T-helper 1 cell (primary cell): ENCODE measurements at places on chromosomes 6 and 20.

DNA sequence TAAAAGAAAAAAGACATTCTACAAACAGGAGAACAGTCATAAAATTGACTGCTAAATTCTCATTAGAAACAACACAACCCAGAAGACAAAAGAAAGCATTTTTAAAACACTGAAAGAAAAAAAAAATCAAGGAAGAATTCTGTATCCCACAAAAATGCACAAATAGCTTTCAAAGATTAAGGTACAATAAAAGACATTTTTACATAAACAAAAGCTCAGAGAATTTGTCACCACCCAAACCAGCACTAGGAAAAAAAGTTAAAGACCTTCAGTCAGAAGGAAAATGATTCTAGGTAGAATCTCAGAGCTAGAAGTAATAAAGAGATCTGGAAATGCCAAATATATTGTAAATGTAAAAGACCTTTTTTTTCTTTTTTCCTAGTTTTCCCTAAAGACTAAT is 252.4 kb downstream of the CLIC5 start:
- DNase-seq, result no peak

GRCh38 chr20:29740601-29740950 is 1516.9 kb upstream of the DEFB115 start:
- no peak for DNase-seq

DNA sequence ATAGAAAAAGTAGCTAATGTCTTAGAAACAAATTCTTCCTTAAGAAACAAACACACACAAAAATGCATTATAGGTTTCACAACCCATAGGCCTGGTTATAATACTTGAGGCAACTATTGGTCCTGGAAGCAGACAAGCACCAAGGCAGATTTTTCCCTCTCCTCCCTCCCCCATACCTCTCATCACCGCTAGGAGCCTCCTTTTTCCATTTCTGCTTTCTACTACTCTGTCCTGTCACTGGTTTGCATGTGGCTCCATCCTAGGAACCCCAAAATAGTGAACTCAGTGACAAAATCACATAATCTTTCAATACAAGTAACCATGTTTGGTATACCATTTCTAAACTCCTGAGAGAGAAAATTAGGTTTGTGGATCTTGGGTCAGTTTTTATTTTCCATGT is 66.1 kb downstream of the HMGCLL1 start:
- DNase-seq, result no peak

- DNase-seq, result no peak
These were observed 3.9 kb upstream of the MRGBP start for GRCh38 chr20:62792182-62792939.

- no peak for DNase-seq
These were observed 597.1 kb downstream of the KIF16B start for GRCh38 chr20:15976047-15976736.

DNA sequence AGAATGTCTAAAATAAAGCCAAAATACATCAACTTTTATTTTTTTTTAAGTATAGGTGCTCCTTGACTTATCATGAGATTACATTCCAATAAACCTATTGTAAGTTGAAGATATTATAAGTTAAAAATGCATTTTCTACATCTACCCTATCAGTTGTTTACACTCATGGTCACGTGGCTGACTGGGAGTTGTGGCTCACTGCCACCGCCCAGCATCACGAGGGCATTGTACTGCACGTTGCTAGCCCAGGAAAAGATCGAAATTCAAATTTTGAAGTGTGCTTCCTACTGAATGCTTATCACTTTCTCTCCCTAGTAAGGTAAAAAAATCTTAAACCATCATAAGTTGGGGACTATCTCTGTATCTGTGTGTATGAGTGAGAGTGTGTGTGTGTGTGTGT is 126.6 kb upstream of the RIN2 start:
- DNase-seq, result no peak

- no peak for DNase-seq
These were observed 790 bp upstream of the E2F1 start for GRCh38 chr20:33686984-33687366.

DNA sequence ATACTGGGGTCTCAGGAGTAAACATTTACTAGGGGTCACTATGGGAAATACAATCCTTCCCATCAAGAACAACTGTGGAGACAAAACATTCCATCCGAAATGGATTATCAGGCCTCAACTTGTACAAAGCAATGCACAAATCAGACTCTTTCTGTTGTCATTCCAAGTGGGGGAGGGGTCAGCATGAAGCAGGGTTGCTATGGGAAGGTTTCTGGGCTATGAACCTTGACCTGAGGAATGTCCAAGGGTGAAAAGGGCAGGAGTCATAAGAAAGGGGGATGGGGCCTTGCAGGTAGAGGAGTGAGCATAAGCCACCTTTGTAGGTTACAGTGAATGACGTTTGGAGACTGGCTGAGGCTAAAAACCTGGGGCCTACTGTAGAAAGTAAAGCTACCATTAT is 3.1 kb downstream of the METTL24 start:
- no peak for DNase-seq

DNA sequence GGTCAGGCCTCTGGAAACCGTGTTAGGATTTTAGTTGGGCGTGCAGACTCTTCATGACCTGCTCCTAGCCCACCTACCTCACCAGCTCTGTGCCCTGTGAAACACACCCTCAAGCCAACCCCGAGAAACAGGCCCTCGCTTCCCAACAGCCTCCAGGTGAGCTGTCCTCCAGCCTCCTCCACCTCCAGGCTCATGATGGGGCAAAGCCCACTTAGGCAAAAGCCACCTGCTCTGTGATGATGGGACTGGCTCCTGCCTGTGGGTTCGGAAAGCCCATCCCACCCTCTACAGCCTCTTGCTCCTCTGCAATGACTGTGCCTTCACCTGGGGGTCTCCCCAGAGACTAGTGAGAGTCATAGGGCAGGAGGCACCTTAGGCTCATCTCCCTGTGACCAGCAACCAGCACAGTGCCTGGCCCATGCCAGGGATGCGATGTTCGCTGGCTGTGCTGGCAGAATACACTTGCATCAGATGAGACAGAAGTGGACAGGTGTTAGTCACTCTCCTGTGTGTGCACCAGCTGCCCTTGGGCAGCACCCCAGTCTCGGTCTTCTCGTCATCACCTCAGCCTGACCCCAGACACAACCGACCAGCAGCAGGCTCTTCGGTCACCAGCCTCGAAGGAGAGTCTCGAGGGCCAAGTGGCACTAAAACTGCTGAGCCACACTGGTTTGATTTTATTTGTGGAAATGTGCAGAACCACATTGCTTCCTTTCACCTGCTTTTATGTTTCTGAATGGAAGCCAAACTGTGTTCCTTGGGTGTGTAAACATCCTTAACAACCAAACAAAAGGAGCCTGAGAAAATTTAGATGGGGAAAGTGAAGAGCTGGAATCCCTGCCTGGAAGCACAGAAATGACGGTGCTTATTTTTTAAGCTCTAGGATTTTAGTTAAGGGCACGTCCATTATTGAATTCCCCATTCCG is 10.7 kb downstream of the PXDC1 start:
- no peak for DNase-seq

GRCh38 chr6:125618629-125619028 is 130.8 kb upstream of the HEY2 start:
- DNase-seq, result no peak

DNA sequence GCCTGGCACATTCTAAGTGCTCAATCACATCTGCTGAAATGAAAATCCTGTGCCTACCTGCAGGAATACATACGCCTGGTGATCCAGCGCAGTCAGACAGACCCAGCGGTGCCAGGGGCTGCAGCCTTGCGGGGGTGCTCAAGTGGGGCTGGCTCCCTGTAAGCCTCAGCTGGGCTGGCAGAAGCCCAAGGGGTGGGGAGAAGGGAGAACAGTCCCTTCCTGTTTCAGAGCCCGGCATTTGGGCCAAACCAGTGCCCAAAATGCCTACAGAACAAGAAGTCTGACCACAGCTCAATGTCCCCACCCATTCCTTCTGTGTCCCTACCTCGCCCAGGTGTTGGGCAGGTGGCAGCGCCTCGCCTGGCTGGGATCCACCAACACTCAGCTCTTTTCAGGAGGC is 22.6 kb downstream of the KCNK15 start:
- no peak for DNase-seq

- no peak for DNase-seq
These were observed 80.1 kb upstream of the THEMIS start for GRCh38 chr6:127980996-127981395.

DNA sequence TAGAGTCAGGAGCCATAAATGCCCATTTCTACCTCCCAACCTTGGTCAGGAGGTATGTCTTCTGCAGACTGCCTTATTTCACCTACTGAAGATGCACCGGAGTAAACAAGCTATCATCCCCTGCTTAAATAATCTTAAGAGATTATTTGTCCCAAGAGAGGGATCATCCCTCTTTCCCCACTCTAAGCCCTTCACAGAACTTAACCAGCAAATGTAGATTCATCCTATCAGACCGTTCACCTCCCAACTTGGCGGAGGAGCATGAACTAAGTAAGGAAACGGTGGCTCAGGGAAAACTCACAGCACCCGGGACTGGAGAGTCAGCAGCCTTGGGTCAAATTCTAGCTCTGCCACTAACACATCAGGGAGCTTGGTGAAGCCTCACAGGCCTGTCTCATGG is 115.3 kb downstream of the TRERF1 start:
- DNase-seq, result no peak

GRCh38 chr6:52555518-52556233 is 21.2 kb downstream of the TRAM2 start:
- no peak for DNase-seq

DNA sequence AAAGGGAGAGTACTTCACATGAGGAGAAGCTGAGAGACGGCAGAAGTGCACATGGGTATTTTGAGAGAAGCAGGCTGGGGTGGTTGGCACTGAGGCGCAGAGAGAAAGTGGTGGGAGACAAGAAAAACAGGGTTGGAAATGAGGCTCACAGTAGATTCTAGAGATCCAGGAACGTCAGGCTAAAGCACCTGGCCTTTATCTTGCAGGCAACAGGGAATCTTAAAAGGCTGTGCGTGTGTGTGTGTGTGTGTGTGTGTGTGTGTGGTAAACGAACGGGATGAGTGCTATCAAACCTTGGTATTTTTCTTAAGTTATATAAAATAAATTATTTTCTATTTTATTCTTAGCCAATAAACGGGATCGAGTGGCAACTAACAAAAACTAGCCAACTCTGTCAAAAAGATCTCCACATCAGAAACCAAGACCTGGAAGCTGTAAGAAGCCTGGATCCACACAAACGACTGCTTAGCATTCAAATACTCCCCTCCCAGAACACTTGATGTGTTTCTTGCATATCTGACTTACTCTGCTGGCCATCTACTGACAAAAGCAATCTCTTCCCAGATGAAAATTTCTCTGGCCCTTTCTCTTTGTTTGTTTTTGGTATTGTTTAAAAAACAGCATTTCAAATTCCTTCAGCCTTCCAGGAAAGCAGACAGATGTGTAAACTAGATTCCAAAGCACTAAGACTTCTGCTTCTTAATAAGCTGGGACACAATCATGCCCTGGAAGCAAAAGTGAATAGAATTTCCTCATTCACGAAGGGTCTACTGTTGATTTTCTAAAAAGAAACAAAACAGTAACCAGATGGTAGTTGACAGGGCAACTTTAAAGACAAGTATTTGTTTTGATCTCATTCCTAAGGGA is 44.8 kb upstream of the FABP7 start:
- DNase-seq, result no peak

DNA sequence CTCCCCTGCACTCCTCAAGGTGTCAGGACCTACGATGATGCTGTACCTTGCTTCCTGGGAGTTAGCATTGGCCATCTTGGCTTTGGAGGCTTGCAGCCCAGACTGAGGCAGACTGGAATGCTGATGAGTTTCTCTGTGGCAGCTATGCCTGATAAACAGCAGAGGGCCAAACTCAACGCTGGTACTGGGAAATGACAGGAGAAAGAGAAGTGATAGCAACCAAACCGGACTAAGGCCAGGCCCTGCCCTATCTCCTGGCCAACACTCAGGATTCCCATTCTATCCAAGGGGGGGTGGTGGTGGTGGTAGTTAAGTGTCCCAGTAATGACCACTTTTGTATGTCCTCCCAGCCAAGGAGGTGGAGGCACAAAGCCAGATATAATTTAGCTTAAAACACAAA is 90.0 kb upstream of the DTNBP1 start:
- DNase-seq, result no peak

DNA sequence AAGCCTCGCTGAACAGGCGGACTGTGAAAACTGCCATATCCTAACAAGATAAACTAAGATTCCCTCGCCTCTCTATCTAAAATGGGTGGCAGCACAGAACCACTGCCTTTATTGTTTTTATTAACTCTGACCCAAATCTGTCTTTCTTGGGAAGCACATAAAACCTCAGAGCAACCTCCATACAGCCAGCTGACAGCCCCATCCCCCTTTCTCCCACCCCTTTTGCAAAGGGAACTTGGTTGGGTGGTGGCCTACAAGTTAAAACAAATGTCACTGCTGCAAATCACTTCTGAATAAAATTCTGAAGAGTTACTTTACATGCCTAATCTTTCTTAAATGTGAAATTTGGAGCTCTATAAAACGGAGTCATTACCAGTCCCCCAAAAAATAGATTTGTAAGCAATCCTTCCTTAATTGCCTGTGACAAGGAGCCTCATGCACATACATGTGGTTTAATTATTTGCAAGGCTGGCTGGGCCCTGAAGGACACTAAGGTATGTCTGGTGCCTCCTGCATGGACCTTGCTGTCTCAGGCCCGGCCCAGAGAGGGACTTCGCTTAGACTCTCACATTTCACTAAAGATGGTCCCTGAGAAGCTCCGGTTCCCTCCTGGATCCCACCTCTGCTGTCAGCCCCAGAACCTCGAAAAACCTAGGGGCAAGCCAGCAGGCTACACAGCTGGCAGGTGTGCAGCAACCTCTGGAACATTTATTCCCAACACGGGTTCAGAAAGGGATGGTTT is 21.7 kb downstream of the PXDC1 start:
- DNase-seq, result no peak

- no peak for DNase-seq
These were observed 173.7 kb upstream of the ZNF217 start for GRCh38 chr20:53767206-53767930.

DNA sequence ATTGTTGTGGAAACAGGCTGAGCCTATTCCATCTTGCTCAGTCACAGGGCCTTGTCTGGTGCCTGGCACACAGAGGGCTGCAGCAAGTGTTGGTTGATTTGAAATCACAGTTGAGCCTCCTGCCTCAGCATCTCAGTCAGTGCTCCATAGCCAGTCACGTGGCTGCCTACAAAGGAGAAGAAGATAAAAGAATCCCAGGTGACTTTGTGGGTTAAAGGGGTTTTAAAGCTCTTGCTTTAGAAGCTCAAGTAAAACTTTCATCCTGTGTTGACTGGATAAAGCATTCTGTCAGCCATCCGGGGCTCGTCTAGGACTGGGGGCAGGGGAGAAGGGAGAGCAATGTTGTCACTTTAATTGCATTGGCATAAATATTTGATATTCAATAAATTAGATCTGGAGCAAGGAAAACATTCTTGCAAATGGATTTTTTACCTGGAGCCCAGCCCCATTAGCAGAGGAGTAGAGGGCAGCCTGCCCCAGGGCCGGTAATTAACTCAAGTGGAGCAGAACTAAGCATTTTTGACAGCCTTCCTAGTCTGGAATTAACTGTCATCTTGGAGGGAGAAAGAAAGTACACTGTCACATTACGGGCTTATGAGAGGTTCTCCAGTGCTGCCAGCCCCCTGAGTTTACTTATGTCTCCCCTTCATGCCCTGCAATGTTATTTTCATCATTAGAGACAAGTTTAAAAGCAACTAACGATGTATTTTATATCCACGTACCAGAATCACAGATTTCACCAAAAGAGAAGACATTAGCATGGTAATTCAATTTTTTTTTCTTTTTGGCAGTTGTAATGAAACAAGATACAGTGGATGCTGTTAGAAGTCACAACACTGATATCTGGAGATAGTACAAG is 71.7 kb upstream of the GTSF1L start:
- DNase-seq, result no peak
